ENCODE measurements at places on chromosomes 4 and X.

- DNase-seq: no peak
Observed at GRCh38 chrX:17375367-17375636, 302 bp downstream of the NHS start.

GRCh38 chr4:182143822-182144625, 99.2 kb upstream of the TENM3 start:
- DNase-seq: peak; percentile 77

DNA sequence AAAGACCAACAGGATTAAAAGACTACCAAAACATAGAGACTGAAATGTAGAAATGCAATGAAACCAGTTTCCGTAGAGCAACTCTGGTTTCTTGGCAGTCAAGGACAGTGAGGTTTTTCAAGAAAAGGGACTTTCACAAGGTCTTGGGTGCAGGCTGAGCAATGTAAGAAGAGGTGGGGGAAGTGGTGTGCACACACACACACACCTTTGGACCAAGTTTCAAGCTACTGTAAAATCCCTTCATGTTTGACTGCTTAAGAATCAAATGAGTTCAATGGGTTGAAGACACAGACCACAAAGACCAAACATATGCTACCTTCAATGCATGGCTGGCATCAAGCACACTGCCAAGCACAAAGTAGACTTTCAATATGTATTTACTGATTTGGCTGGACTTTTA, 17.8 kb upstream of the MCF2 start:
- no peak for DNase-seq

DNA sequence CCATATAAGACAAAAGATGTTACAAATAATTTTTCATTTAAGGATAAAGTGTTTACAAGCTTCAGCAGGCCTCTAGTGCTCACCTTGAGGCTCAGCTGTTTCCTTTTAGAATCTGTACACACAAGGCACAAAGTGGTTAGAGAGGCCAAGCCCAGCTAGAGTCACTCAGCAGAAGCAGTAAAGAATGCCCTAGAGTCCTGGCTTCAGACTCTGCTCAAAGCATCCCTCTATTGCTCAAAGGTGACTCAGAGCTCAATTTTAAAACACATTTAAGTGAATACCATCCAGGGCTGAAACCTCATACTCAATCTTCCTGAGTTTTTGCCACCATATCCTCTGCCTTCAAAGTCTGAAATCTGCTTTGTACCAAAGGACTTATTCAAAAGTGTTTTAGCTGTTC, 22.6 kb upstream of the PHF8 start:
- DNase-seq: no peak

- DNase-seq: peak; percentile 1
Observed at GRCh38 chrX:44314259-44314734, 29.2 kb downstream of the EFHC2 start.

- DNase-seq: no peak
Observed at GRCh38 chrX:20739038-20739745, 472.5 kb upstream of the RPS6KA3 start.

DNA sequence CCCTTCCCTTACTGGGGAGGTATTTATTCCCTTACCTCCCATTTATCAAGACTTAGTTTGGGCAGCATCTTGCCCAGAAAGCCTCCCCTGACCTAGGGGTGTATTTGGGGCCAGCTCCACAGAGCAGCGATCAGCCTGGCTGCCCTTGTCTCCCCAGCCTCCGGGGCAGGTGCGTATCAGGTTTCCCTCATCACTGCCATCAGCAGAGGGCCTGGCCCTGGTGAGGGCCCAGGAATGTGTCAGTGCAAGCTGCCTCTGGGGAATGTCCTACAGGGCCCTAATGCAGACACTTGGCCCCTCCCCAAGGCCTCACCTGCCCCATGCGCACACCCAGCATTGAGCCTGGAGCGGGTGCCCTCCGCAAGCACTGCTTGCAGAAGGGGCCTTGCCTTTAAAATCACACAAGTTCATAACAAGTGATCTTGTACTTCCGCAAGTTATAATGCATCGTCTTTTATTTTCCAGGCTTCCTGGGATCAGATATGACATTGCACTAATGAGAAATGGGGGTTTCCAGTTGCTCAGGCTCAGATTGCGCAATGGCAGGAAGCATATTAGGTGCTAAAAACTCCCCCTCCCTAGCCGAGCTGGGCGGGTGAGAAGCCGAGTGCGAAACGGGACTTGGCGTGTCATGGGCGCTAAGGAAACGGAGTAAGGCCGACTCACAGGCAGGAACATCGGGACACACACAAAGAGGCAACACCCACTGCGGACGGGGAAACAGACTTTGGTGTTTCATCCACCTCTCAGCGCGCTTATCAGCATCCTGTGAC, 25.4 kb upstream of the AFAP1 start:
- peak; percentile 36 for DNase-seq

- no peak for DNase-seq
Observed at GRCh38 chrX:136816975-136817374, 36.2 kb upstream of the ARHGEF6 start.

- DNase-seq: no peak
Observed at GRCh38 chrX:38318606-38319005, 8.7 kb downstream of the RPGR start.

DNA sequence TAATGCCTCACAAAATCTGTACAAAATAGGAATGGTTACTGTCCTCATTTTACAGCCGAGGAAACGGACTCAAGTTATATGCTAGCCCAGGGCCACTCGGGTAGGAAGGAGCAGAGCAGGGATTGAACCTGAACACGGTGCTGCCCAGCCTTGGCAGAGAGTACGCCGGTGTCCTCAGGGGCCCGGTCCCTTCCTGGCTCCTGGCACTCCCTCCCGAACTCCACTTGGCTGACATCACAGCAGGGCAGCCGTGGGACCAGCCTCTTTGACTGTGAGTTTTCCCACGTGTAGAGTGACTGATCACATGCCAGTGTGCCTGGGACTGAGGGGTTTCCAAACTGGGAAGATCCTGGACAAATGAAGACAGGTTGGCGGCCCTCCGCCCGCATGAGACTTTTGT, 23.7 kb downstream of the MAN2B2 start:
- DNase-seq: no peak

- peak; percentile 63 for DNase-seq
Observed at GRCh38 chrX:153818571-153819383, 11.6 kb downstream of the PDZD4 start.

- no peak for DNase-seq
Observed at GRCh38 chrX:111874241-111874640, 1.7 kb upstream of the TRPC5OS start.

DNA sequence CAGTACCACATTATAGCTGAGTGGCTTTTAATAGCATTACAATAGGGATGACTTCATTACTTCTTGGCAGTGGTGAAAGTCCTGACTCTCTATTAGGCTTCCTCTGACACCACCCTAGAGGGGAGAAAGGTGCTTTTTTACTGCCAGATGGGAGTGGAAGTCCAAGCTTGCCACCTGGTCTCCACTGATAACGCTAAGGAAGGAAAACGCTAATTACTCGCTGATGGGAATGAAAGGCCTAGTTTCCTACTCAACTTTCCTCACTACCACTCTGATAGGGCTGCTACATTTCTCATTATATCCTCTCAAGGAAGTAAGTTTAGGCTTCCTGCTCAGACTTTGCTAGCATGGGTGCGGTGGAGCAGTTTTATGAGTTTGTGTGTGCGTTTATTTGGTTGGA, 62.3 kb upstream of the PAGE3 start:
- no peak for DNase-seq

DNA sequence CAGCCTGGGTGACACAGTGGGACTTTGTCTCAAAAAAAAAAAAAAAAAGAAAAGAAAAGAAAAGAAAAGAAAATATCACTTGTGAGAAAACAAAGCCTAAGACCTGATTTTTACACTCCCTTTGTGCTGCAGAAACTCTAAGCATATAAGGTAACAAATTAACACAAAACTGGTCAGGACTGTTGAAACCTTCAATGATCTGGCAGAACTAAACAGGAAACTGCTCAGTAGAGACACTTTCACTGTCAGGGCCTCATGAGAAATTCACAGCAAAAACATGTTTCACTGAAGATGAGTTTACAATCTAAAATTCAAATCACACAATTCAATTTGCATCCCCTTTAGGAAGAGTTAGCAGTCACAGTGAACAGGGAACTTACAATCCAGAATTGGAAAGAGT, 69.1 kb upstream of the HOPX start:
- DNase-seq: no peak

All from SK-N-DZ (cell line).